Activated CD4-positive, alpha-beta T cell treated with anti-CD3 and anti-CD28 coated beads for 48 hours (primary cell): ENCODE measurements at places on chromosomes 7 and 10.

DNA sequence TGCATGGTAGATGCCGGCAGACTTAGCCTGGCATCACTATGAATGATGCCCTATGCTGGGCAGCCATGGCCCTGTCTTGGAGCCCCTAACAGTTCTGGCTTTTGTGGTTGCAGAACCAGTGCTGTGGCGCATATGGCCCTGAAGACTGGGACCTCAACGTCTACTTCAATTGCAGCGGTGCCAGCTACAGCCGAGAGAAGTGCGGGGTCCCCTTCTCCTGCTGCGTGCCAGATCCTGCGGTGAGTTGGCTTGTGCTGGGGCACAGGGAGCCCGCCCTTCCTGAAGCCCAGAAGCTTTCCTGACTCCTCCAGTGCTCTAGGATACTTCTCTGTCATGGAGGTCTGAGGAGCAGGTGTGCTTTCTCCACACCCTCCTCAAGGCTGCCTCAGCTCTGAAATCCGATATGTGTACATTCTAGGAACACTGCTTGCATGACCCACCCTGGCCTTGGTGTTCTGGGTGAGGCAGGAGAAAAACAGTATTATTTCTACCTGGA lies 25.6 kb upstream of the SH2D4B start:
- no peak for DNase-seq

DNA sequence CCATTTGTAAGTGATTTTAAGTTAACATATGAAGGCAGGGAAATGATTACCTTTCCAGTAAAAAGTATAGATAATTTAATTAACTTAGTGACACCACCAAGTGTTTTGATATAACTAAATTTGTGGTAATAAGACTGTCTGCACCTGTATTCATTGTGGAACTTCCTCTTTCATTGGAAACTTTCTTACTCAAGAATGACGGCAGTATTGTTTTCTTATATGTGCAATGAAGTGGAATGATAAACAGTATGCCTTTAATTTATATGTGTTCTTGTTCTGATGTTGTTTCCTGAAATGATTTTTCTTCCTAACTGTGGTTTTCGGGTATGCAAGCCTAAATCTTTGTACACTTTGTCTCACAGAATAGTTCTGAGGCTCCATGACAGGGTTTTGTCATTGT lies 46.4 kb downstream of the CASD1 start:
- no peak for DNase-seq

DNA sequence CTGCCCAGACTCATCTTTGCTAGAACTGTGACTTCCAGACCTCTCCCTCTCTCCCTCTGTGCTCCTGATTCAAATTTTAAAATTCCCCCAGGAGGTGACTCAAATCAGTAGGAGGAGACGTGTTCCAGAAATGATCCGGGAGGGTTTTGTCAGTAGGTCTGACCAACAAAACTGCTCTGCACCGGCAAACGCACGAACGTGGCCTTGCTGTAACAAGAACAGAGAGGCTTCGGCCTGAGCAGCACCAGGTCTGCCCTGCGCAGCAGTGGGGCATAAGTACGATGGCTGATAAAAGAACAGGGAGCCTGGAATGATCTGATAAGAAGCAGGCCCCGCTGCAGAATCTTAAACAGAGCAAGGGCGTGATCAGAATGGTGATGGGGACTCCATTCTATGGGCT lies 152.7 kb upstream of the AUTS2 start:
- no peak for DNase-seq

GRCh38 chr7:125654076-125654475 lies 724.5 kb upstream of the POT1 start:
- no peak for DNase-seq

DNA sequence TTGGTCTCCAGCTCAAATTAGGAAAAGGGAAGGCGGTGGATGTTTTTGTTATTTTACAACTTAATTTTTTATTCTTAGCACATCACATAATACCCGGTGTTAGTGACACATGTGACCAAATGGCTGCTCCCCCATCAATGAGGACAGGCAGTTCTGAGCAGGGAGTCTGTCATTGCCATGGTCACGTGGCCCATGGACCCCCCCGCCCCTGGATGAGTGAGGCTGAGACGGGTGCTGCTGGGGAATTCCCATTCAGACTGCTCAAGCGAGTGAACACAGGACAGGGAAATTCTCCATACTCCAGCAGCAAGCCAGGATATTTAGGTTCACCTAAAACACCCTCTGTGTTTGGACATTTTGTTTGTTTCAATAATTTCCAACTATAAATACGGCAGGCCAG lies 34.7 kb upstream of the SLC35B4 start:
- peak; percentile 6 for DNase-seq

DNA sequence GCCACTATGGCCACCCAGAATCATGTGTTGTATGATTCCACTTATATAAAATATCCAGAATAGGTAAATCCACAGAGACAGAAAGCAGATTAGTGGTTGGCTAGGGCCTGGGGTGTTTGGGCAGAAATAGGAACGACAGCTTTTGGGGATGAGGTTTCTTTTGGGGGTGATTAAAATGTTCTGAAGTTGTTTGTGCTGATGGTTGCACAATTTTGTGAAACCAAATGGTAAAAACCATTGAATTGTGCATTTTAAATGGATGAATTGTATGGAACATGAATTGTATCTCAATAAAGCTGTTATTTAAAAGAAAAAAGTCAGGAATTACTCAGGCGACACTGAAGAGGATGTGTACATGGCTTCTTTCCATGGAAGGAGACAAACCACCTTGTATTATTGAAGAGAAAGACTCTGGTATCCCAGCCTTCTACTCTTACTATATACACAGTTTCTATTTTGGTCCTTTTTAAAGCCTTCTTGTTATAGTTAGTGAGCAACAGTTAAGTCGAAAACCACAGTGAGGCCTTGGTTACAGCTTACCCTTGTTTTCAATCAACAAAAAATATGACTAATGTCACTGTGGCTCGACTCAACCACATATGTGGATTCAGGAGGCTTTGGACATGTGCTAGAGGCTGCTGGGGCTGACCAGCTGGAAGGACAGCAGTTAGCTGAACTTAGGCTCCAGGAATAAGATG lies 57.1 kb upstream of the KMT2E start:
- DNase-seq = peak; percentile 40

DNA sequence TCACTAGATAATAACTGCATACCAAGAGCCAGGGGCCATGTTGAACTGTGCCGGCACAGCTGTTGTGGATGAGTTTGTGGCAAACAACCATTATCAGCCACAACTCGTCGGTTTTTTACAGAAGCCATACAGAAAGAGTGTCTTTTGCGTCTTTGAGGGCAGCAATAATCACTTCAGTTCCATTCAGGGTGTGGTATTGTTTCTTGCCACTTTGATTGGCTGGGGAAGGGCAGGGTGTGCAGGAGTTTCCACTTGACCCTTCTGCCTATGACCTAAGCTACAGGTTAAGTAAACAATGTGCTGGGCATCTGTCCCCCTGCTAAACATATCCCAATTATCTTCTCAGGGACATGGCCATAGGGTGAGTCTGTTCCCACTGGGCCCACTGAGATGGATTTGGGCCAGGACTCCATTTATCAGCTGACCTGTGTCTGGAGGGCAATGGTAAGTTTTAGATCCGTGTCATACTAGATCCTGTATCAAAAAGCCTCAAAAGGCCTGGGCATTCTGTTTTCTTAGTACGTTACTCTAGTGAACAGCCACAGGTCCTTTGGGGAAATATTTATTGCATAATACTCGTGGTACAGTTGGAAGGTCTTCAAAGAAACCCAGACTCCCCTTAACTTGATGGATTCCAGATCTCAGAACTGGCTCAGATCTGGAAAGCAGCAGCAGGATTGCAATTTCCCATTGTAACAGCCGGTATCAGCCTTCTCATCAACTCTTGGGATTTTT lies 15.9 kb downstream of the ZNF3 start:
- DNase-seq = no peak

DNA sequence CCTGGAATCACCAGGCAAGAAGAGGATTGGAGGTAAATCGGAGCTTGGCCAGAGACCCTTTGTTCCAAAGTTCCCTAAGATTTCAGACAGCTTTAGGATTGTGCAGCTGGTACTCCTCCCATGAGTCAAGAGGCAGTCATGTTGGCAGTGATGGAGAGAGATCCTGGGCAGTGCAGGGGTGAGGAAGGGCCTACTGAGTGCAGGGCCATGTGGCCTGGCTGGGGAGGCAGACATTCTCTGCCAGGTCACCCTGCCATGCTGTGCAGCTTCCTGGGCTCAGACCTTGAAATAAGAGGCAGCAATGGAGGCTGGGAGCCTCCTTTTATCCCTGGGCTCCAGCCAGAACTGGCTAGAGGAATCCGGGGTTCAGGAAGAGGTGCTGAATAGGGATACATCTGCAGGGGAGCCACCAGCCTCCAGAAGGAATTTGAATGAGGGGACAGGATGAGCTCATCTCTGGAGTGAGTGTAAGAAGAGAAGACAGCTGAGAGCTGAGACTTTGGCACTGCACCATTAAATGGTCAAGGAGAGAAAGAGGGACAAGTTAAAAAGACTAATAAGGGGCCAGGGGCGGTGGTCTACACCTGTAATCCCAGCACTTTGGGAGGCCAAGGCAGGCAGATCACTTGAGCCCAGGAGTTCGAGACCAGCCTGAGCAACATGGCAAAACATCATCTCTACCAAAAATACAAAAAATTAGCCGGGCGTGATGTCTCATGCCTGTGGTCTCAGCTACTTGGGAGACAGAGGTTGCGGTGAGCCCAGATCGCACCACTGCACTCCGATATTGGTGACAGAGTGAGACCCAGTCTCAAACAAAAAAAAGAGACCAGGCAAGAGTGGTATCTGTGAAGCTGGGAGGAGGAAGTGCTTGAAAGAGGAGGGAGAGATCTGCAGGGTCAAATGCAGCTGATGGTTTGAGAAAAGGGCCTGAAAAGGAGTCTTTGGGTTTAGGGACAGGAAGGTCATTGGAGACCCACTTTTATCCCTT lies 12.0 kb downstream of the SFTPD start:
- no peak for DNase-seq

GRCh38 chr7:121026159-121026558 lies 37.6 kb downstream of the CPED1 start:
- no peak for DNase-seq

GRCh38 chr7:2048531-2048930 lies 184.2 kb downstream of the MAD1L1 start:
- no peak for DNase-seq

DNA sequence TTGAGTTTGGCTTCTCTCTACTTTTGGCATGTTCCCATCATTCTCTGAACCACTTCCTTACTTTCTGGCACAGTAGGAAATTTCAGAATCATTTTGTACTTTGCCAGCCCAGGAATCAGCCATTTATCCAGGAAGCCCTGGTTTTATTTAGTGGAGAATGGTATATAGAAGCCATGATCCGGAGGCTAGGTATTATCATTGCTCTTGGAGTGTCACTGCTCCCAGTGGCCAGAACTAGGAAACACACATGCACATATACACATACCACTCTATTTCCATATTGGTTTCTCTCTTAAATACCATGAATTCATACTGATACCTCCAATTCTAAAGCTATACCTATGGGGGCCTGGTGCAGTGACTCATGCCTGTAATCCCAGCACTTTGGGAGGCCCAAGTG lies 36.3 kb downstream of the SUFU start:
- DNase-seq = peak; percentile 25

DNA sequence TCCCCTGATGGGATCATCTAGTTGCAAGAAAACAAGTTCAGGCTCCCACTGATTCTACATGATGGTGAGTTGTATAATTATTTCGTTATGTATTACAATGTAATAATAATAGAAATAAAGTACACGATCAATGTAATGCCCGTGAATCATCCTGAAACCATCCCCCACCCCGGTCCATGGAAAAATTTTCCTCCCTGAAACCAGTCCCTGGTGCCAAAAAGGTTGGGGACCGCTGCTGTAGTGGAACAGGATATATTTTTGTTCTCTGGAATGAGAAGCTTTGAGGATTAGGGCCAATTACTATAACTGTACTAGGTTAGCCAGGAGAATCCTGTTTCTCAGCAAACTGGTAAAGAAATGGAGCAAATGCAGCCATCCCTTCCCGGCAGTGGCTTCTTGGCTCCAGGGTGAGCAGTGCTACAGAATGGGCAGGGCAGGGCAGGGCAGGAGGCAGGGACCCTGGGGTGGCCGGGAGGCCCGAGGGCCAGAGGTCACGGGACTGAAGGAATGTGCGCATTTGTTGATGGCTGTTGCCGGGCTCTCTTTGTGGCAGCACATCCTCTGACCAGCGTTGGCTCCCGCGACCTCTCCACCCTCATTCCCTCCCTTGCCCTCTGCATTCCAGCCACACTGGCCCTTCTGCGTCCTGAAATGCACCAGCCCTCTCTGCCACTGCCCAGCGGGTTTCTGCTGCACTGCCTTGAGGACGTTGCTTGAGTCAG lies 162.3 kb upstream of the NPS start:
- DNase-seq = no peak

DNA sequence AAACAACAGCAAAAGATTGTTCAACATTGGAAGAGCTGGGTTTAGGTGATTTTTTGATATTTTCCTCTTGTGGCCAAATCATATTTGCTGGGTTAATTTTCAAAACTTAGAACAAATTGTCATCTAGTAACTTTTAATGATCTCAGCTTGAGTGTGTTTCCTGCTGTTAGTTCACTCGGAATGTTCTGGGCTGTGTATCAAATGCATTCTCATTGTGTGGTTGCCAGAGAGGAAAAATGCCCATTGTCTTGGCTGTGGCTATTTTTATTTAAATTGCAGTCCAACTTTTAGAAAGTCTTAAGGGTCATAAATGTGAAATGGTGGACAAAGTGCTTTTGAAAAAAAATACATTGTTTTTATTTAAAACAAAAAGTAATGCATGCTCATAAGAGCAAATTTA lies 542.0 kb downstream of the TNS3 start:
- DNase-seq = no peak

- no peak for DNase-seq
Observed at GRCh38 chr7:55377162-55377817, 12.2 kb downstream of the LANCL2 start.

- DNase-seq = no peak
Observed at GRCh38 chr7:91343420-91343960, 79.3 kb downstream of the FZD1 start.

DNA sequence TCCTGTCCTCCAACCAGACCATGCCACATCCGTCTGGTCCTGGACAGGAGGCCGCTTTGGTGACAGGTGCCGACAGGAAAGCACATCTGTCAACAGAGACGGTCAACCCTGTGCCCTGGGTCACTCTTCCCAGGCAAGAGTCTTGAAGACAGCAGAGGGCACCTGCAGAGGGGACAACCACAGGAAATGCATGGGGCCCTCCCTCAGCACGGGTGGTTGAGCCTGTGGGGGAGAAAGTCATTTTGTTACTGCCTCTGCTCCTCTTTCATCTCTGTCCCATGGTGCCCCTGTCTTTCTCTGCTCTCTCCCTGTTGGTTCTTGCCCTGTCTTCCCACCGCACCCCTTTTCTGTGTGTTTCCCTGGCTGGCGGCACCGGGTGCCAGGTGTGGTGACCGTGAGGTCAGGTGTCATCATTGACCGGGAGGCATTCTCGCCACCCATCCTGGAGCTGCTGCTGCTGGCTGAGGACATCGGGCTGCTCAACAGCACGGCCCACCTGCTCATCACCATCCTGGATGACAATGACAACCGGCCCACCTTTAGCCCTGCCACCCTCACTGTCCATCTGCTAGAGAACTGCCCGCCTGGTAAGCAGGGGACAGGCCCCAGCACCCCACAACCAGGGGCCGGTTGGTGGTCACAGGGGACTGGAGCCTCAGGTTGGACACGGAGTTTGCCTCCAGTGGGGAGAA lies 17.6 kb upstream of the VSIR start:
- DNase-seq = no peak

GRCh38 chr7:108278776-108279175 lies 148.6 kb upstream of the LAMB4 start:
- DNase-seq = no peak

GRCh38 chr10:14560274-14560673 lies 214.4 kb downstream of the FAM107B start:
- DNase-seq = peak; percentile 87

GRCh38 chr7:130821864-130822263 lies 87.9 kb upstream of the KLF14 start:
- no peak for DNase-seq
